ENCODE measurements at places on chromosomes 7 and 10.

DNA sequence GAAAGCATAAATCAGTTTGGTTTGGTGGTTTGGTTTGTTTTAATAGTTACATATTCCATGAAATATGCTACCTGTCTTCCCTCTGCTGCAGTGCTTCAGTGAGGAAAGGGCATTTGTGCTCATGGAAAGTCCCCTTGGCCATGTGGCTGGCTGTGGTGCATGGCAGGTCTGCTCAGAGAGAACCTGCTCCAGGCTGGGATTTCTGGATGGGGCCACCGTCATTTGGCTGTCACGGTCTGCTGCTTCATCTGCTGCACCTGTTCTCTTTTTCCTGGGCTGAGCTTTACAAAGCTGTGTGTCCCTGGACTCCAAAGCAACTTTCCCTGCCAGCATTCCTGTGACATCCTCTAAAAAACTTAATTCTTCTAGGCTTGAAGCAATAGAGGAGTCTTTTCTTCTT lies 8.9 kb downstream of the CDK14 start:
- no peaks in the 10 kb centered on the region for H3K27me3 ChIP-seq
- H3K36me3 ChIP-seq, result no peaks in the 10 kb centered on the region
- H3K4me1 ChIP-seq, result no peaks in the 10 kb centered on the region
- no peak overlapping the region for H3K27ac ChIP-seq

DNA sequence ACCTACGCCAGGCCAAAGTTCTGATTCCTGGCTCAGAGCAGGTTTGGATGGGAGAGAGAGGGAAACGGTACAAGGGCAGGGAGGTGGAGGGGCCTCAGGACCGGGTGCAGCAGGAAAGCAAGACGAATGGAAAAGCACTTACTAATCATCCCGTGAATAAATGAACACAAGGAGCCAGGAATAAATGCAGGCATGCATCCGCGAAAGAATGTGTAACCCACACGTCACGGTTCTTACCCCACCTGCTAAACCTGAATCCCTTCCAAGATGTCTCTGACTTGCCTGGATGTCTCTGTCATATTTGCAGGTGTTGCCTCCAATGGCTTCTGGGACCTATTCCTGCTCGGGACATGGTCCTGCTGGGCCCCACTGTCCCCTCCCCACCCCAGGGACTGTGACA lies 335.2 kb upstream of the RNF32 start:
- no peaks in the 10 kb centered on the region for H3K4me1 ChIP-seq
- DNase-seq, result no peak
- H3K27me3 ChIP-seq, result no peaks in the 10 kb centered on the region
- H3K27ac ChIP-seq, result no peak overlapping the region
- no peak overlapping the region for H3K4me3 ChIP-seq

- no peaks in the 10 kb centered on the region for H3K4me1 ChIP-seq
- H3K27me3 ChIP-seq, result no peaks in the 10 kb centered on the region
- H3K27ac ChIP-seq, result no peak overlapping the region
- H3K36me3 ChIP-seq, result no peaks in the 10 kb centered on the region
- DNase-seq, result no peak
Measured at GRCh38 chr7:11141541-11141940, 167.9 kb downstream of the PHF14 start.

- H3K4me1 ChIP-seq, result no peaks in the 10 kb centered on the region
- peak; percentile 52 for DNase-seq
- no peaks in the 10 kb centered on the region for H3K27me3 ChIP-seq
- H3K27ac ChIP-seq, result no peak overlapping the region
Measured at GRCh38 chr7:24477398-24478136, 95.7 kb upstream of the PALS2 start.

DNA sequence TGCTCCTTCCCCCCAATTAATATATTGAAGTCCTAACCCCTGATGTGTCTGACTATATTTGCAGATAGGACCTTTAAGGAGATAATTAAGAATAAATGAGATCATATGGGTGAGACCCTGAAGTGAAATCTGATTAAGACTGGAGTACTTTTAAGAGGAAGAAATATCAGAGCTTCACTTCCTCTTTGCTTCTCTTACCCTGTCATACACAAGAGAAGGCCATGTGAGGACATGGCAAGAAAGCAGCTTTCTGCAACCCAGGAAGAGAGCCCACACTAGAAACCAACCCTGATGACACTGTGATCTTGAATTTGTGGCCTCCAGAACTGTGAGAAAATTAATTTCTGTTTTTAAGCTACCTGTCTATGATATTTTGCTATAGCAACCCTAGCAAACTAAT lies 44.2 kb downstream of the JMJD1C start:
- H3K36me3 ChIP-seq, result no peaks in the 10 kb centered on the region
- no peaks in the 10 kb centered on the region for H3K27me3 ChIP-seq
- H3K4me1 ChIP-seq, result no peaks in the 10 kb centered on the region
- no peak overlapping the region for H3K4me3 ChIP-seq
- H3K27ac ChIP-seq, result no peak overlapping the region

- no peak overlapping the region for H3K27ac ChIP-seq
- no peaks in the 10 kb centered on the region for H3K27me3 ChIP-seq
- no peaks in the 10 kb centered on the region for H3K36me3 ChIP-seq
- H3K4me1 ChIP-seq, result no peaks in the 10 kb centered on the region
Measured at GRCh38 chr10:60235001-60235400, 154.7 kb downstream of the ANK3 start.

DNA sequence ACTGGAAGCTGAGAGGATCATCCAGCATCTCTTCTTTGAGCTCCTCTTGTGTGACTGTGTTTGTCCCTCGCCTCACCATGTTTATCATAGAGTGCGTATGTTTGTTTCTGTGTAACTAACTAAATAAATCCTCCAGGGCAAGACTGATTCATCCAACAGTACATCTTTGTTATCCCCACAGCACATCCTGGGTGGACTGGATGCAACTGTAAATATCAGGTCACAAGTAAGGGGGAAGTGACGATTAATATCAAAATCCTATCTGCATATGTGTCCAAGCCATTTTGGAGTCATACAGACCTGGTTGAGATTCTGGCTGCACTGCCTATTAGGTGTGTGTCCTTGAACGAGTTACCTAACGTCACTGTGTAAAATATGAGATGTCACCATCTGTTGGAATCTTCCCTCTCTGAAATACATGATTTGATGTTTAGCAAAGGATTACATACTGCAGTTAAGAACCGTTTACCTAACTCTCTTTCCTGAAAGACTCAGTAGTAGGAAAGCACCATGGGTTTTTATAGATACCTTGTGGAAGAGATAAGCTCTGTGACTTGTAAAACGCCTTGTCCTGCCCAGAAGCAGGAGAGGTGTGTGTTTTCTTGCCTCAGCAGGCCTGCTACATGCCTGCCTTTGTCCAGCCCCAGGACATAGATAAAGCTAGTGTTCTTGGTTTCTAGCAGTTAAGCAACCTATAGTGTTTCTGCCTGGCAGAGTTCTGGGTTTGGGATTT lies 25.8 kb downstream of the WBP1L start:
- no peak overlapping the region for H3K27ac ChIP-seq
- H3K4me3 ChIP-seq, result no peak overlapping the region
- H3K27me3 ChIP-seq, result no peaks in the 10 kb centered on the region

GRCh38 chr10:111593578-111593977 lies 516.7 kb downstream of the ADRA2A start:
- no peaks in the 10 kb centered on the region for H3K36me3 ChIP-seq
- no peaks in the 10 kb centered on the region for H3K27me3 ChIP-seq
- DNase-seq, result no peak

DNA sequence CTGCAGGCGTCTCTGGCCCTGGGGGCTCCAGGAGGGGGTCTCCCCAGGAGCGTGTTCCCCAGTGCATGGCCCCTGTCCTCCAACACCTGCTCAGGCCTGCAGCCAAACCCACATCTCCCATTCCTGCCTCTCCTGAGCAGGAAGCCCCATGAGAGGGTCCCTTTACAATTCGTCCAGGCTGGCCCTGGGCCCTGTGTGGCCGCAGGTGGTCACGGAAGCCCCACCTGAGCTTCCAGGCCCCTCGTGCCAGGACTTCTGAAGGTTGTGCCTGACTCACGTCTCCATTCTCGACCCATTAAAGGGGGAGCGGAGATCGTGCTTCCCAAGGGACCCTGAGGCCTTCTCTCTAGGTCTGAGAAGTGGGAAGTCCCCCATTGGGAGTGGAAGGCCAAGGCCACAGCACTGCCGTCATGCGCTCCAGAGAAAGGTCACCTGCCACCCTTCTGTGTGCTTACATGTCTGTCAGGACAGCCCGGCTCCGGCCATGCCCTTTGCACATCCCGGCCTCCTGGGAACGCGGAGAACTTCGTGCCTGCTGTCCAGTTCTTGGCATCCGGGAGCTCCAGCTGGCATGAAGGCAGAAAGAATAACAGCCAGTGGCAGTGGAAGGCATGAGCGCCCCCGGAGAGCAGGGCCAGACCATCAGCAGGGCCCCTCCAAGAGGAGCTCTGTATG lies 382.3 kb downstream of the DNAJB6 start:
- no peaks in the 10 kb centered on the region for H3K4me1 ChIP-seq
- no peaks in the 10 kb centered on the region for H3K27me3 ChIP-seq
- no peak overlapping the region for H3K27ac ChIP-seq
- no peak for DNase-seq
- H3K4me3 ChIP-seq, result no peak overlapping the region
- no peaks in the 10 kb centered on the region for H3K36me3 ChIP-seq

DNA sequence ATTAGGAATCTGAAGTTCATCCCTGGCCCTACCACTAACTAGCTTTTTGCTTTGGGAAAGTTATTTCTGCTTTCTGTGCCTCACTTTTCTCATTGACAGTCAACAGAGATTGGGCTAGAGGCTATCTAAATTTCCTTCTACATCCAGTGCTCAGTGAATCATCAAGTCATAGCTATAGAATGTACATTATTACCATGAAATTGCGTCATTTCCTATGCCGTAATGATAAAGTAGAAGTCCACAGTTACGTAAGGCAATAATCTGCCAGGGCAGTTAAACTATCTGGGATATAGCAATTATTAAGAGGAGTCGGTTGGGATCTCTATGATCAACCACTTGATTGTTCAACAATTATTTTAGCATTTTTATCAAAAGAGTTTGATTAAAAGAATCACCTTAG lies 64.4 kb downstream of the ITGB8 start:
- no peak overlapping the region for H3K4me3 ChIP-seq
- no peaks in the 10 kb centered on the region for H3K4me1 ChIP-seq
- H3K27ac ChIP-seq, result no peak overlapping the region
- no peaks in the 10 kb centered on the region for H3K27me3 ChIP-seq

- no peaks in the 10 kb centered on the region for H3K36me3 ChIP-seq
- H3K4me1 ChIP-seq, result no peaks in the 10 kb centered on the region
- H3K27ac ChIP-seq, result no peak overlapping the region
- no peak for DNase-seq
Measured at GRCh38 chr10:791639-792038, 102.2 kb upstream of the DIP2C start.

DNA sequence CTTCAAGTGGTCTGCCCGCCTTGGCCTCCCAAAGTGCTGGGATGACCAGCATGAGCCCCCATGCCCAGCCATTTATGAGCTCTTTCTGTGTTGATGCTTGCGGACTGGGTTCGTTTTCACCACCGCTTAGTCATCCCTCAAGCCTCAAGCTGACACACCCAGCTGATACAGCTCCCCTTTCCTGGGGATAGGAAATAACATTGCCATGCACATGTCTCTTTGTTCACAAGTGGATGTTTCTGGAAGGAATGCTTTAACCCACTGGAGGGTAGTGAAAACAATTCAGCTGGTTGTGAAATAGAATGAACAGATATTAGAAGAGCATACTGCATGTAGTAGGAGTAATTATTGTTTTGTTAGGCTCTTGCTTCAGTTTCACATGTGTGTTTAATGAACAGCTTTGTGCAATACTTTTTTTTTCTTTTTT lies 8.5 kb upstream of the METTL27 start:
- no peaks in the 10 kb centered on the region for H3K27me3 ChIP-seq
- no peak overlapping the region for H3K4me3 ChIP-seq
- no peak overlapping the region for H3K27ac ChIP-seq

- H3K27me3 ChIP-seq, result no peaks in the 10 kb centered on the region
- H3K36me3 ChIP-seq, result no peaks in the 10 kb centered on the region
- no peak for DNase-seq
- no peak overlapping the region for H3K4me3 ChIP-seq
- H3K4me1 ChIP-seq, result no peaks in the 10 kb centered on the region
Measured at GRCh38 chr10:114472877-114473253, 68.6 kb upstream of the AFAP1L2 start.

- no peaks in the 10 kb centered on the region for H3K36me3 ChIP-seq
- H3K4me1 ChIP-seq, result peaks cover 1% of the 10 kb centered on the region
- DNase-seq, result no peak
- H3K27ac ChIP-seq, result no peak within 1 kb of the TSS
Measured at GRCh38 chr10:132942101-132943057, at the start of gene CFAP46. Gene CFAP46 (minus strand): TSS chr10:132942570. CDS start chr10:132942484, 86 bp downstream.

GRCh38 chr10:78504181-78504580 lies 470.5 kb downstream of the RPS24 start:
- no peak for DNase-seq
- H3K4me3 ChIP-seq, result no peak overlapping the region
- H3K27ac ChIP-seq, result no peak overlapping the region
- no peaks in the 10 kb centered on the region for H3K27me3 ChIP-seq

DNA sequence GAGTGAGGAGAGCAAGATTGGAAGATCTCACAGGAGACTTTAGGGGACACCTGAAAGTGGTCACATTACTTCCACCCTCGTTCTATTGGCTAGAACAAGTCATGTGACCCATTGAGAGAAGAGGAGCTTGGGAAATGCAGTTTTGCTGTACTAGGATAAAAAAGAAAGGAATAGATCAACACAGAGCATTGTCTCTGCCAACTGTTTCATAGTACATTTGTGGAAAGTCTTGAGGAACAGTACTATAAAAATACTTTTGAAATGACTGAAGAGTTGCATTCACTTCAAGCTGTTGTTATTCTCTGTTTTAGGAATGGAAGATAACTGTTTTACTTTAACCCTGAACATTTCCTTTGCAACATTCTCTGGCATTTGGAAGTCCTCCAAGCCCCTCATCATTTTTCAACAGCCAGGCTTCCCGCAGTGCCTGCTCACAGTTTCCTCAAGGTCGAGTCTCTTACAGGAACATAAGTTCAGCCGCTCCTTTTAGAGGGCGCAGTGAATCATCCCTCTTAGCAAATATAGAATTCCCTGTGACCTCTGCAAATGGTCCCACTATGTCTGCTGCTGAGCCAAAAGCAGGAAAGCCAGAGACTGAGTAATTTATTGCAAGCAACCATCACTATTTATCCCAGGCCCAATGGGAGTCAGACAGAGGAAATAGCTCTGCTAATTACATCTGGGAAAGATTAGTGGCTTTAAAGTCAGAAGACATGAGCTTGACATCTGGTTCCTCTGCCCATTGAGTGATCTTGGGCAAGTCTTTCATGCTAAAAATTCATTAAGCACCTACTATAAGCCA lies 40.7 kb downstream of the MRPL32 start:
- H3K36me3 ChIP-seq, result no peaks in the 10 kb centered on the region
- no peak overlapping the region for H3K4me3 ChIP-seq
- no peaks in the 10 kb centered on the region for H3K4me1 ChIP-seq

- H3K27me3 ChIP-seq, result no peaks in the 10 kb centered on the region
- H3K4me3 ChIP-seq, result no peak overlapping the region
- H3K36me3 ChIP-seq, result no peaks in the 10 kb centered on the region
- no peaks in the 10 kb centered on the region for H3K4me1 ChIP-seq
- H3K27ac ChIP-seq, result no peak overlapping the region
Measured at GRCh38 chr10:46091080-46091827, 45.2 kb upstream of the MSMB start.

GRCh38 chr7:37076668-37077067 lies 352.4 kb upstream of the AOAH start:
- no peak overlapping the region for H3K27ac ChIP-seq
- no peaks in the 10 kb centered on the region for H3K27me3 ChIP-seq
- DNase-seq, result no peak
- no peak overlapping the region for H3K4me3 ChIP-seq
- H3K36me3 ChIP-seq, result no peaks in the 10 kb centered on the region
- H3K4me1 ChIP-seq, result no peaks in the 10 kb centered on the region

GRCh38 chr7:2967253-2967652 lies 76.4 kb downstream of the CARD11 start:
- no peak overlapping the region for H3K4me3 ChIP-seq
- no peak overlapping the region for H3K27ac ChIP-seq
- H3K36me3 ChIP-seq, result no peaks in the 10 kb centered on the region
- DNase-seq, result no peak
- no peaks in the 10 kb centered on the region for H3K27me3 ChIP-seq
- H3K4me1 ChIP-seq, result no peaks in the 10 kb centered on the region
